ENCODE measurements at places on chromosomes 6 and 20.
A peak's percentile ranks its signal among the peaks of the same experiment; 100 is the strongest.

DNA sequence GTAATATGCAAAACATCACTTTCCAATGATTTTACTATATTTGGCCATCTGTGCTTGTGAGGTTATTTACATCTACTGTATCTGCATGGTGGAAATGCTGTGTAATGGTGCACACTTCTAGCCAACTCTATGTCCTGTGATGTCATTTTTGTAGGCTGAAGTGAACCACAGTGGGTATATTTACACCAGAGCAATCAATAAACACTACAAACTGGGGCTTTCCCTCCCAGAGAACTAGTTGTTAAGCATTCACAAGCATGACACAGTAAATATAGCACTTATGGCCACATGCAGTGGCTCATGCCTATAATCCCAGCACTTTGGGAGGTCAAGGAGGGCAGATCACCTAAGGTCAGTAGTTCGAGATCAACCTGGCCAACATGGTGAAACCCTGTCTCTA, 4.9 kb downstream of the SLC22A2 start:
- no peak for DNase-seq

DNA sequence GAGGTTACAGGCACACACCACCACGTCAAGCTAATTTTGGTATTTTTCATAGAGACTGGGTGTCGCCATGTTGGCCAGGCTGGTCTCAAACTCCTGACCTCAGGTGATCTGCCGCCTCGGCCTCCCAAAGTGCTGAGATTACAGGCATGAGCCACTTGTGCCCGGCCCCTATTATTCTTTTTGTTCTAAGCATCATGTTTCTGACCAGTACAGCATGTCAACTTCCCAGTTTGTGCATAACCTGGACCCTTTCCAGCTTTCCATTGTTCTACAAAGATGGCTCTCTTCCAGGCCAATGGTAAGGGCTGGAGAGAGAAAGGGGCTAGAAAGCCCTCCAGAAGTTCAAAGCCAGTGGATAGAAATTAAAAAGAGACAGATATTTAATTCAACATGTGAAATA, 91.3 kb upstream of the TNFAIP3 start:
- no peak for DNase-seq

DNA sequence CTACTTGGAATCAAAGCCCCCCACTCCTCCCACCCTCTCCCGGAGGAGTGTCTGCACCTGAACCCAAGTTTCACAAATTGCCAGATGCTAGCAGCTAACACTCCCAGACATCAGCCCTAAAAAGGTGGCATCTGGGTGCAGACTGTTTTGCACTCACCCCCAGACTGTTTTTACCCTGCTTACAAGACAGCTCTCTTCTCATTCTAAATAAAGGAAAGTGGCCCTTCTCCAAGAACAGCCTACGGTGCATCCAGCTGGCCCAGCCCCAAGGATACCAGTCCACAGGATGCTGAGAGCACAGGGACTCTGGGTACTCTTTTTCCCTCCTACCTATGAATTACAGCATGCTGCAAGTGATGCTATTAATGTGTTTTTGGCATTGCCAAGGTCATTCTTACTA, 842.0 kb upstream of the FLRT3 start:
- no peak for DNase-seq

GRCh38 chr6:91812596-91813274, 1225.9 kb upstream of the MAP3K7 start:
- no peak for DNase-seq

DNA sequence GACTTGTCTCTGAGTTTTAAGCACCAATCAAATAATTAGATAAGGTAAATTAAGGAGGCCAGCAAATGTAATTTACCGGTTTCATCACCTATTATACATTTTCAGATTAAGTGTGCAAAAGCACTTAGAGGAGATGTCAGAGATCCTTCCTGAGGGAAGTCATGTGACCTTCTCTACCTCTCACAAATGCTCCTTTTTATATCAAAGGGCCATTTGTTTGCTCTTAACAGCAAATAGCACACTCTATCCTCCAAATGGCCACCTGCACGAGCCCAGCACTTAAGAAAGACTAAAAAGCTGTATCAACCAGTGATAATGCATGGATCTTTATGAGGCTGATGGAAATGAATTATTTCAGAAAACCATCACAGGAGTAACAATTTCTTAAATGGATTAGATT, 149.4 kb downstream of the ELOVL4 start:
- no peak for DNase-seq

DNA sequence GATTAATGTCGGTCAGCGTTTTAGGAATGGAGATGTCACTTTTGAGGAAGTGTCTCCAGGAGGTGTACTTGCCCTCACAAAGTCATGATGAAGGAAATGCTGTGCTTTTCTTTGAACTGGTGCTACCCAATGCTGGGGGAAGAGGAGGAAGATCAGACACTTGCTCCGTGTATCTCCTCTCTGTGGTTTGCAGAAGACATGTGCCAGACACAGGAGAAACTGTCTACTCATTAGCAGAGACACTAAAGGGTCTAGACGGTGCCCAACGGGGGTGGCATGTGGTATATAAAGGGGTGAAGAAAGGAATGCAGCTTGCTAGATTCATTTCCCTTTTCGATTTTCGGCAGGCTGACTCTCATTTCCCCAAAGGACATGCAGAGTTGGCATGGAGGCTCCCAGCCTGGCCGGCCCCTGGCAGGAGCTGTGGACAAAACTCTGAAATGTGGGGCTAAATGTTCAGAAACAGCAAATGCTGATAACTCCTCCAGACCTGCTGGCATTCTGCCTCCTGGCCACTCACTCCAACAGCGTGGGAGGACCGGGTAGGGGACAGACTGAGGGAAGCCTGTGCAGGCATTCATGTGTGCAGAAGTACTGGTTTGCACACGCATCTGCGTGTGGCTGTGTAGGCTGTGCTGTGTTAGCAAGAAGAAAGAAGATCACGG, 59.6 kb upstream of the QKI start:
- no peak for DNase-seq

DNA sequence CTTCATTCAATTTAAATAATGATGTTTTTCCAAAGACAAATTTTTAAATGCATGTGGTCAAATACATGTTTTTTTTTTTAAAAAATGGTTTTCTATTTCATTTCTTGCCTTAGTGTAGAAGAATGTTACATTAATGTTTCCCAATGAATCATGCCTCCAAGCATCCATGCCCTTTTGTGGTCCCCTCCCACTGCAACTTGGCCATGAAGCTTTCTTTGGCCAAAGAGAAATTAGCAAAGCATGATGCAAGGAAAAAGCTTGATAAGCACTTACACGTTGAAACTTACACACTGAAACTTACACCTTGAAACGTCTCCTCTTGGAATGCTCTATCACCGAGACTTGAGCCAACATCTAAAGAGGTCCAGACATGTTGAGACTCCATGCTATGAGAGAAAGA, 93.0 kb upstream of the ELOVL5 start:
- peak; percentile 87 for DNase-seq

DNA sequence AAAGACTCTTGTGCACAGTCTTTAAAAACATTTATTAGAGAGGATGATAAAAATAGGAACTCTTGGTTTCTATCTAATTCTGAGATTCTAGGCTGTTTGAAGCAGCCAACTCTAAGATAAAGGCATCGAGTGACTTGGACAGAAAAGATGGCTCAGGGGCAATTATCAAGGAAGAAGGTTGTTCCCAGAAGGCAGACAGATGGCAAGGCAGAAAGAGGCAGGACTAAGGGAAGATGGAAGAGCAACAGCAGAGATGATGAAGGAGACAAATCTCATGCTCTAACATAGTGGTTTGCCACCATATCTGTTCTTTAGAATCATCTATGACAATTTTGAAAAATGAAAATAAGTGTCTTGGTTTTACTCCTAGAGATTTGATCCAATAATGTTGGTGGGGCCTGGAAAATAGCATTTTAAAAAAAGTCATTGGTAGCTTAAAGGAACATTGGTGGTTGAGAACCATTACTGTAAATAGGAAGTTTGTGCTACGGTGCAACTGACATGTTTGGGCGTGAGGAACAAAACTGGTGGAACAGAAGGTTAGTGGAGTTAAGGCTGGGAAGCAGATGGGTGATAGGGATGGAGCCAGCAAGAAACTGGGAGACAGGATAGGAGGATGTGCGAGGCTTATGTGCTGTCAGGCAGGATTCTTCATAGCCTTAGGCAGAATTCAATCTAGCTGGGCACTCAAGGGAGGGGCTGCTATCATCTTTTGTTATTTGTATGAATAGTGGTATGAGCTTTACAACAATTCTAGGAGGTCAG, 751.1 kb downstream of the DHX35 start:
- no peak for DNase-seq

DNA sequence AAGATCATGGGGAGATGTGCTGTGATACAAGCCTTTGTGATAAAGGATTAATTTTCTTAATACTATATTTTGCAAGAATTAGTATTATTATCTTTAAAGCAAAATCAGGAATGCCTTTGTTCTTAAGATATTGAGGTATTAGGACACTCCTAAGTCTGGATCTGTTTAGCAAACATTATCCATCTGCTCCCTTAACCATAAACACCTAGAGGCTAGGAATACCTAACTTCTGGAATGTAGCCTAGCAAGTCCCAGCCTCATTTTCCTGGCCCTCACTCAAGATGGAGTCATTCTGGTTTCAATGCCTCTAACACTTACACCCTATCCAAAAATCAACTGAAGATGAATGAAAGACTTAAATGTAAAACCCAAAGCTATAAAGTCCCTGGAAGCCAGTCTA, 106.3 kb upstream of the GJE1 start:
- DNase-seq: no peak

All from amniotic epithelial cell (primary cell).